ENCODE measurements at places on chromosomes 11 and 22. TPM values are rescaled to one million over a fixed set of nuclear protein-coding genes. Genes with fewer than 3 reads are reported as not detected.

DNA sequence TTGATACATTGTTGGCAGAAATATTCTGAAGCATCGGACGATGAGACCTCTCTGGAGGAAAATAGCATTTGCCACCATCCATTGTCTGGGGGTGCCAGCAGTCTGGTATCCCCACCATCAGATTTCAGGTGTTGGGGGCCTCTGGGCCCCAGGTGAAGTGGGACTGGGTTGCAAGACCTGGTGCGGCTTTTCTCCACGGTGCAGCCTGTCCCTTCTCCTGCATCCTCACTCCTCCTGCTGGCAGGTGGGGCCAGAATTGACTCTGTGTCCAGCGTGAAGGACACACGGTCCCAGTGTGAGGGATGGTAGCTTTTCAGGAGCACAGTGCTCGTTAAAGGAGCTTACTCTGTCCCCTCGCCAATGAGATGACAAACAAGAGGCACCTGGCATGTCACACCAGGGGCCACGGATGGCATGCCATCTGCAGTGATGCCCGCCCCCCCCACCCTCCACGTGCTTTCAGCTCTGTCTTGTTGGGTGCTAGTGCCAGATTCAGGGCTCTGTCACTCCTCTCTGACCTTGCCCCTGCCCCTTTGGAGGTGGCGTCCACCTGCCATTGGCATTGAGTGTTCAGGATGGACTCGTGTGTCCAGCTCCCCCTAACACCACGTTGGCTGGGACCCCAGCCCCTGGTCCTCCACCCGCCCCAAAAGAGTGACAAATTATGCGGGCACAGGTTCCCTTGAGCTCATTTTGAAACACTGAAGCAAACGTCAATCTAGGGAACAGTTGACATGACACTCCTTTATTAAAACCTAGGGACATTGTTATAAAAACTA is 62.4 kb downstream of the PARVG start:
- DNase-seq = peak; percentile 77

The PPP2R1B gene
- 12.8 TPM for total RNA-seq

The AAMDC gene
- total RNA-seq = 70.9 TPM

The ZNHIT2 gene
- 15.7 TPM for total RNA-seq

The PELI3 gene
- total RNA-seq = 50.4 TPM

The GAS2 gene
- 0.65 TPM for total RNA-seq

DNA sequence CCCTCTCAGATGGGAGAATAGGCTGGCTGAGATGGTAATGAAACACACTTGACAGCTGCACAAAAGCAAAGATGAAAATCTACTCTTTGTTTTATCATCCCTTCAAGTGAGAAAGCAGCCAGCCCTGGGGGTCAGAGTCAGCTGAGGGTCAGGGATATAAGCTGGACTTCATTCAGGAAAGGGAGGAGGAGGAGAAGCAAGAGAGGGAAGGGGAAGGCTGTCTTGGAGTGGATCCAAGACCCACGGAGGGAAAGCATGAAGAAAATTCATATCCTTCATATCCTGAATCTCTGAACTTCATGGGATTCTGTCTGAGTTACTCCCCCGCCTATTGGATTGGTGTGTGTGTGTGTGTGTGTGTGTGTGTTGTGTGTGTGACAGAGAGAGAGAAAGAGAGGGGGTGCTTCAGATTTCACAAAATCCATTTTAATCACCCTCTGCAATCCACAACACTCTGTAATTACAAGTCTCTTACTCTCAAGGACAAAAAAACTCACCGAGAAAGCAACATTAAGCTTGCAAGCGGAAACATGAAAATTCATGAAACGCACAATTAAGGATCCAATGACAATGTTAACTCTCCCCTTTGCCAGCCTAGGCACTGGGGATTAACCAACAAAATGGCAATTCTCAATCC is 327.7 kb downstream of the TENM4 start:
- DNase-seq = no peak

DNA sequence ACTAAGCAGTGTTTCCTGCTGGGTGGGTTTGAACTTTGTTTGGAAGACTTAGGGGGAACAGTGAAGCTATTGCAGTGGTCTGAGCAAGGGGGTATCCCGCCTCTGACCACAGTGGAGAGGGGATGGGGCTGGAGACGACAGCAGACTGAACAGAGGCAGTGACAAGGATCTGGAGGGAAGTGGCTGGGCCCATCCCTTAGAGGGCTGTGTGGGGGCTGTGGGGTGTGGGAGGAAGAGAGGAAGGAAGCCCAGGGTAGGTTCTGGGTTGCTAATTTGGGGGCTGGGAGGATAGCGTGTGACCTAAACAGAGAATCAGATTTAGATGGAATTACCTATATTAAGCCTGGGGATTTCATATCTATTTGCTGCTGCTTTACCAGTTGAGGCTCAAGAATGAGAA is 70.7 kb downstream of the BMAL1 start:
- DNase-seq = no peak

DNA sequence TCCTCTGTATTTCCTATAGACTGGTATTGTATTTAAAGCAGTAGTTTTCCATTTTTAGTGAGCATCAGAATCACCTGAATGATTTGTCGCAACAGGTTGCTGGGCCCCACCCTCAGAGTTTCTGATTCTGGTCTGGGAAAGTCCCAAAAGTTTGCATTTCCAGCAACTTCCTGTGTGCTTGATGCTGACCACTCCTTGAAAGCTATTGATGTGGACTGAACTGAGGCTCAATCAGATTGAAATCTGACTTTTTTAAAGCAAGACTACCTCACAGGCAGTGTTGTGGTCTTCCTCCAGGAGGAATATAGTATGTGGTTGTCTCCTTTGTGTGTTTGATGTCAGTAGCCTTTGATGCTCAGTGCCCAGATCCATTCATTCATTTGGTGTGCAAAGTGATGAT is 17.2 kb upstream of the MPZL2 start:
- DNase-seq = no peak

DNA sequence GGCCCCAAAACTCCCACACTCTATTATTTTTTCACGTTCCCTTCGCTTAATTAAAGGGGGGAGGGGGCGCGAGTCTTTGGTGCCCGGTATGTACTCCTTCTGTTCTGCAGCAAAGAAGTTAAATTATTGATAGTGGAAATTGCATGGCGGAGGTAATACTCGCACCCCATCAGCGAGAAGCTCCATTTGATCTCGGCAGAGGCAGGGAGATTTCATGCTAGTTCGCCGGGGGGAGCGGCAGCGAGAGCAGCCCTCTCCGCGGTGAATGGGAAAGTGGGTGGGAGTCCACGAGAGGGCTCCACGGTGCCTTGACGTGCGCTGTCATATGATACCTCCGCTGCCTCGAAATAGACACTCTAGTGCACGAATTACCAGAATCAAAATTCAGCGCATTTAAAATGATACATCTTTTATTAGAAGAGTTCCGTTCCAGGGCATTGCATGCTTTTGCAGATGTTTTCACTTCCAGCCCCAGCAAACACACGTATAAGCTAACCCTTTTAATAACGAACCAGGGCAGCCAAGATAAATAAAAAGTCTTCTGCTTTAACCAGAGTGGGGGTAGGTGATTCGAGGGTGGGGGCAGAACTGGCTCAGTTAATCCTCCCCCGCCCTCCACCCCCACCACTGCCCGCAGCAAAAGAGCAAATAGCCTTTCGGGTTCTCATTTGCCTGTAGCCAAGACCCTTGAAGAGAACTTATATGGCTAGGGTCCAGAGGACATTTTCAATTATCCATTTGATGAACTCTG is 1.3 kb upstream of the BDNF start:
- DNase-seq = no peak

GRCh38 chr11:112961146-112961668 is at the start of gene NCAM1:
NCAM1 (plus strand) TSS chr11:112961420.
- DNase-seq = no peak

GRCh38 chr11:97364047-97364446 is 974.2 kb downstream of the JRKL start:
- DNase-seq = no peak

The CACNA1I gene
- under 0.01 TPM for total RNA-seq

GRCh38 chr11:63887386-63887999 is 29.5 kb downstream of the RCOR2 start:
- DNase-seq = no peak

DNA sequence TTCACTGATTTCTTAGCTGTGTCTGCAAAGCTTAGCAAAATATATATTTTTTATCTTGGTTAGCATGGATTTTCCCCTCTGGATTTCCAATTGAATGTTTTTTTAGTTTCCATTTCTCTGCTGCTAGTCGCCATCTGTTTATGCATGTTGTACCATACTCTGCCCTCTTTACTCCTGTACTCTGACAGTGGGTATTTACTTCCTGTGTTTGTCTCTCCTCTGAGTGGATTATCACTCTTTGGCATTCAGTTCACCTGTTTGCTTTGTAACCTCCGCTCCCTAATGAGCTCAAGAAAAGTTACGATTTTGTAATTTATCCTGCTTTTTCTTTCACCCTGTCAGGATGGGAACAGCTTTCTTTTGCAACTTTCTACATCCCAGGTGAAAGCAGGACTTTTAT is 59.1 kb downstream of the PDHX start:
- no peak for DNase-seq

DNA sequence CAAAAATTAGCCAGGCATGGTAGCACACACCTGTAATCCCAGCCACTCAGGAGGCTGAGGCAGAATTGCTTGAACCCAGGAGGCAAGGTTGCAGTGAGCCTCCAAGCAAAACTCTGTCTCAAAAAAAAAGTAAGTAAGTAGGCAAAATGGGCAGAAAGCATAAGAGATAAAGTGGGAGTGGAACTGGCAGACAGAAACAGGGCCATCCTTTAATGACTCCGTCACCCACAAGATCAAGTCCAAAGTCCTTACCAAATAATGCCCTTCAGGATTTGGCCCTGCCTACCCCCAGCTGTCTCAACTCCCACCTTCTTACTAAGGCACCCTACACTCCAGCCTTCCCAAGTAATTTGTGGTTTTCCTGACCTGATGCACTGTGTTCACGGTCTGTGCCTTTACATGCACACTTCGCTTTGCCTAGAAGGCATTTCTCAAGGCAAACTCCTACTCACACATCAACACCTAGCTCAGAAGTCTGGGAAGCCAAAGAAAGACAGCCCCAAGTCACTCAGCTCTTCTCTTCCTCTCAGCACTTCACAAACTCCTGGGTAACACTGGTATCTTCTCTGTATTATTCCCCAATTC is 6.1 kb downstream of the MAPK1 start:
- no peak for DNase-seq

The DERL3 gene
- total RNA-seq = not detected

DNA sequence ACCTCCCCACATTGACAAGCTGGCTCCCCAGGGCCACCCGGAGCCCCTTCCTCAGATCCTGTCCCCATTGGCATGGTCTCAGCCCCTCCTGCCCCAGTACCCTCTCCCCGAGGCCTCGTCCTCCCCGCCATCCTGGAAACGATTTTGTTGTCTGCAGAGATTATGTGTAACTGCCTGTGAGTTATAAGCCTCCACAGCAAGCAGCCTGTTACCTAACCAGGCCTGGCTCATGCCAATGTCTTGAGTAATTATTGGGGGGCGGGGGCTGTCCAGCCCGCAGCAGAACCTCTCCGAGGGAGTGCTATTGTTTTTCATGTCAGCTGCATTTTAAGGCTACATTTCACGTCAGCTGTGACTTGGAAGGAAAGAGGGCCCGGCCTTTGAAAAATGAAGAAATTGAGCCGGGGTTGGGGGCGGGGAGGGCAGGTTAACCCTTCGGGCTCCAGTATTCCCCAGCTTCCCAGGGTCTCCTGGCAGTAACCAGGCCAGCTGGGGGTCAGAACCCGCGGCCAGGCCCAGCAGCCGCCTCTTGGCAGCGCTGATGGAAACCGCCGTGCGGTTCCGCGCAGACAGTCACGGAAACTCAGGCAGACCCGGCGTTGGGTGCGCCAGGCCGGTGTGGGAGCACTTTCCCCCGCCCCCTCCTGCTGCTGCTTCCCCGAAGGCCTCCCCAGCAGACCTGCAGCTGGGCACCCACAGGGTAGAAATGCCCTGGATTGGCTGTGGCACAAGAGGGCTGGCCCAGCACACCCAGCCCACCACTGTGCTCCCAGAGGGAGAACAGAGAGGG is 59.5 kb downstream of the CDKN1C start:
- peak; percentile 94 for DNase-seq

The MSANTD2 gene
- 12.4 TPM for total RNA-seq

- DNase-seq = no peak
Observed at GRCh38 chr22:40436505-40437431, 66.4 kb downstream of the SGSM3 start.

The PDGFB gene
- total RNA-seq = 16.2 TPM

DNA sequence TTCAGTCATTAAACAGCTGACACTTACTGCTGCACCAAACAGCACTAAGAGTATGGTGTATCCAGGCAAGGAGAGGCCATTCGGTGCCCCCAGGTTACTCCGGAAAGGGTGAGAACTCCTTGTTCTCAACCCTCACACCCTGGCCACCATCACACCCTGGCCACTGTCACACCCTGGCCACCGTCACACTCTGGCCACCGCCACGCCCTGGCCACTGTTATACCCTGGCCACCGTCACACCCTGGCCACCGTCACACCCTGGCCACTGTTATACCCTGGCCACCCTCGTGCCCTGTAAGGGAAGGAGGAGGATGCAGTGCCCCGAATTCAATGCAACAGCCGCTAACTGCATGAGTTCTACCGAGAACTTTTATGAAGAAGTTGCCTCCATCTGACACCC is 644.4 kb downstream of the TBC1D22A start:
- DNase-seq = no peak

The ASPHD2 gene
- 1.1 TPM for total RNA-seq

DNA sequence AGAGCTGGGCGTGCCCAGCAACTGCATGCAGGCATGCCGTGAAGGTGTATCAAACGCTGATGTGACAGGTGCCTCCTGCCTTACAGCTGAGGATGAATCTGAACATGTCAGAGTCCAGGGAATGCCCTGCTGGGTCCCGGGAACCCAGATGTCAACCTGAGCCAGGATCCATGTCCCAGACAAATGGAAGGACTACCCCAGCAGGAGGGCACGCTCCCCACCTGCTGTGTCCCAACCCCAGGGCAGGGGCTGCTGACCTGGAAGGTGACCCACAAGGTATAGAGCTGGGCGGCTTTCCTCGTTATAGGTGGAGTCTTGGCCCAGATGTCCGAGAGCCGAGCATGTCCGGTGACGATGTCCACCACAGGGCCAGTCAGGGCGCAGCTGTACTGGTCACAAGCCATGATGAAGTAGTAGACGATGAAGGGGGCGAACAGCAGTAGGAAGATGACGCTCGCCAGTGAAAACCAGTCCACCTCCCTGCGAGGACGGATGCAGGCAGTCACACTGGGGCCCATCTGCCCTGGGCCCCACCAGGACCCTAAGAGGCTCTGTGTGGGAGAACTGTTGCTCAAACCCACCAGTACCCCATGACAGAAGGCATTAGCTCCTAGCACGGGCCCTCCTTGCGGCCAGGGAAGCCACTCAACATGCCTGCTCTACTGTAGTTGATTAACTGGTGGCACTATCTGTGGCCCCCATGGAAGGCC is 4.3 kb downstream of the DHCR7 start:
- no peak for DNase-seq

- no peak for DNase-seq
Observed at GRCh38 chr11:120819003-120819402, 204.9 kb upstream of the TBCEL start.

- no peak for DNase-seq
Observed at GRCh38 chr22:38570779-38571364, 889 bp upstream of the DMC1 start.

DNA sequence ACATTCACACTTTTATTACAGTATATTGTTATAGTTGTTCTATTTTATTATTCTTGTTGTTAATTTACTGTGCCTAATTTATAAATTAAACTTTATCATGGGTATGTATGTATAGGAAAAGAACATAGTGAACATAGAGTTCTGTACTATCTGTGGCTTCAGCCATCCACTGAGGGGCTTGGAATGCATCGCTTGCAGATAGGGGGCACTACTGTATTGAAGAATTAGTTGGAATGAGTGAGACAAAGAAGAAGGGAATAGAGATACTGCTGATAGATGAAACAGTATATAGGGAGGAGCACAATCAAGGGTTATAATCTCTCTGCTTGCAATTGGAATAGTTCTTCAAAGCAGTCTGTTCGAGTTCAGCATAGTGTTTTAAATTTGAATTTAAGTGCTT is 432.2 kb downstream of the RAB38 start:
- DNase-seq = no peak

Measured in esophagus muscularis mucosa (tissue), 4 donors.